ENCODE measurements at places on chromosomes 16 and 17.
A peak's percentile ranks its signal among the peaks of the same experiment; 100 is the strongest.

DNA sequence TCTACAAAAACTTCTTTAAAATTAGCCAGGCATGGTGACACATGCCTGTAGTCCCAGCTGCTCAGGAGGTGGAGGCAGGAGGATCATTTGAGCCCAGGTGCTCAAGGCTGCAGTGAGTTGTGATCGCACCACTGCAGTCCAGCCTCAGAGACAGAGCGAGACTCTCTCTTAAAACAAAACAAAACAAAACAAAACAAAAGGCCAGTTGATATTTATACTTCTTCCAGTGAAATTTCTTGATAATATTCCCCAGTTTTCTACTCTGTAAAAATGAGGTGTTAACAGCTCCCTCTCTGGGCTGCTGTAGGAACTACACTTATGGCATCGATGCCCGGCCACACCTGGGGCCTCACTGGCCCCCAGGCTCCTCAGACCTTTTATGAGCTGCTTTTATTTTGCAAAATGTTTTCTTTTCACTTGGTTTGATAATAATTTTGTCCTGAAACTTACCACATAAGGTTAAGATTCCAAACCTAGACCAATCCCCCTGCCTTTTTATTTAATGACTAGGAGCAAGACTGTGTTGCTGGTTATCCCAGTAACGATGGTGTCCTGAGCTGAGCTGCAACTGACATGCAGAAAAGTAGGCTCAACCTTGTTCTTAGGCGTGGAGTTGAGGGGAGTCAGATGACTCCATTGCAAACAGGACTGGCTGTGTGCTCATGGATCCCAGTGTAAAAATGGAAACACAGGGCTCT is 17.6 kb downstream of the MAPK8IP3 start:
- H3K4me1 ChIP-seq, result peaks cover 42% of the 10 kb centered on the region
- peak overlapping the region; percentile 7 for H3K4me3 ChIP-seq
- no peaks in the 10 kb centered on the region for H3K27me3 ChIP-seq
- DNase-seq, result peak; percentile 48
- peaks cover 3% of the 10 kb centered on the region for H3K36me3 ChIP-seq

GRCh38 chr16:626787-627453 is 3.9 kb upstream of the WFIKKN1 start:
- no peak overlapping the region for H3K4me3 ChIP-seq
- no peaks in the 10 kb centered on the region for H3K4me1 ChIP-seq
- DNase-seq, result no peak
- no peaks in the 10 kb centered on the region for H3K36me3 ChIP-seq
- H3K27me3 ChIP-seq, result no peaks in the 10 kb centered on the region

DNA sequence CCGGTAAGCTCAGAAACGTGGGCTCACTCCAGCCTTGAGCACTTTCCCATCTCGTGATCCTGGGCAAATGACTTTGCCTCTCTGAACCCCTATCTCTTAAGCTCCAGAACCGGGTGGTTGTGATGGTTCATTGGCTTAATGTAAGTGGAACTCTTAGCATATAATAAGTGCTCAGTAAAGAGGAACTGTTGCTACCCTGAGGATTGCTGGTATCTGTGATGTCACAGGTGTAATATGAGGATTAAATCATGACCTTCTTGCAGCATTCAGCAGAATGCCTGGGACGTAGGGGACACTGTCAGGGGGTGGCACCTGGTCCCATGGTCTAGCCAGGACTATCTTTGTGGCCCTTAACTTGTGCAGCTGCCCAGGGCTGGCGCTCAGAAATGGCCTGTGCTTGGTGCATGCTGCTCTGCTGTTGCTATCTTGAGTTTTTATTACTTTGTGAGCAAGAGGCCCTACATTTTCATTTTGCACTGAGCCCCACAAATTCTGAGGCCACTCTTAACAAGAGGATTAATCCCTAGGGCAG is 68.8 kb downstream of the SREBF1 start:
- no peaks in the 10 kb centered on the region for H3K27me3 ChIP-seq
- H3K4me3 ChIP-seq, result no peak overlapping the region
- H3K36me3 ChIP-seq, result no peaks in the 10 kb centered on the region
- H3K4me1 ChIP-seq, result peaks cover 38% of the 10 kb centered on the region
- H3K27ac ChIP-seq, result peak overlapping the region; percentile 59
- DNase-seq, result no peak

GRCh38 chr17:64133546-64134215 is 3.7 kb upstream of the ERN1 start:
- no peak overlapping the region for H3K4me3 ChIP-seq
- H3K27ac ChIP-seq, result peak overlapping the region; percentile 74
- H3K27me3 ChIP-seq, result no peaks in the 10 kb centered on the region
- H3K4me1 ChIP-seq, result peaks cover 22% of the 10 kb centered on the region
- peak; percentile 61 for DNase-seq

GRCh38 chr17:45977506-45977824 is 21.6 kb upstream of the STH start:
- H3K4me1 ChIP-seq, result no peaks in the 10 kb centered on the region
- no peak overlapping the region for H3K27ac ChIP-seq
- no peaks in the 10 kb centered on the region for H3K27me3 ChIP-seq
- H3K4me3 ChIP-seq, result no peak overlapping the region
- no peaks in the 10 kb centered on the region for H3K36me3 ChIP-seq
- no peak for DNase-seq

DNA sequence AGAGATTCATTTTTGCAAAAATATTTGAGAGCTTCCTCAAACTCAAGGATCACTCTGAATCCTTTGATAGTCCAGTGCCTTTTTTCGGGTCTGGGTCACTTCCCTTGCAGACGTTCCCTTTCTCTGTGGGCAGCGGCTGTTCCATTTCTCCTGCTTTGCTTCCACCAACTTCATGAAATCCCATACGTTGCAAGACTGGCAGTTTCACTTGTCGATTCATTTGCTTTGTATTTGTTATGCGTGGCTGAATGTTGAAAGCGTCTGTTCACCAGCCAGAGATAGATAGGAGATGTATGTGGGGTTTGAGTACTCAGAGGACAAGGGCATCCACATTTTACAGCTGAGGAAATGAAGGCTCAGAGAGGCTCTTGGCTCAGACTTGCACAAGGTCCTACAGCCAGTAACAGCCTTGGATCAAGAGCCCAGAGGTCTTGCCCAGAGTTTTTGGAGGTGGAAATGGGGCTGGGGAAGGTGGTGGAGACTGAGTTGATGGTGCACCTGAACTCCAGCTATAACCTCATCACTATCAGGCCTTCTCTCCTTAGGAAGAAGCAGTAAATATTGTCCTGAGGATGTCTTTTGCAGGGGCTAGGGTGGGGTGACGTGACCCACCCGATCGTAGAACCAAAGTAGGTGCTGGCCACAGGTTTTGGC is 1.3 kb upstream of the CCDC102A start:
- H3K4me1 ChIP-seq, result peaks cover 86% of the 10 kb centered on the region
- peak overlapping the region; percentile 96 for H3K27ac ChIP-seq
- H3K4me3 ChIP-seq, result peak overlapping the region; percentile 93
- no peaks in the 10 kb centered on the region for H3K36me3 ChIP-seq

DNA sequence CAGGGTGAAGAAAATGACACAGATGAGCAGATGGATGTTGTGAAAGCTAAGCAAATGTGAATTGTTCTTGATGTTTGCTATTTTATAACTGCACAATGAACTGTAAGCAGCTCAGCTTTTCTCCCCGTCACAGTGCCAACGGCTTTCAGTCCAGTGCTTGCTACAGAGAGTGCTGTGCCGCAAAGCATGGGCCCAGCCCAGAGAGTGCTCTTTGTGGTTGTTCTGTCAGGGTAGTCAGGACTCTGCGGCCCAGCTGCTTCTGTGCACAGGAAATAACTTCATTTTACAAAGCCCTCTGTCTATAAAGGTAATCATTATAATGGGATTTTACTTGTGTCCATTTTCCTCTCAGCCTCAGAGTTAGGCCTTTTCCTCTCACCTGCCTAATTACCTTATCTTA is 39.1 kb downstream of the CDRT15 start:
- DNase-seq, result peak; percentile 18
- peak overlapping the region; percentile 80 for H3K4me3 ChIP-seq
- H3K27me3 ChIP-seq, result no peaks in the 10 kb centered on the region

- H3K27ac ChIP-seq, result no peak overlapping the region
- H3K27me3 ChIP-seq, result no peaks in the 10 kb centered on the region
- no peaks in the 10 kb centered on the region for H3K36me3 ChIP-seq
- no peak for DNase-seq
- H3K4me3 ChIP-seq, result no peak overlapping the region
- no peaks in the 10 kb centered on the region for H3K4me1 ChIP-seq
Observed at GRCh38 chr17:17569691-17570090, 21.8 kb downstream of the PEMT start.

GRCh38 chr17:63349478-63350000 is 96.6 kb downstream of the CYB561 start:
- no peak for DNase-seq
- H3K27ac ChIP-seq, result no peak overlapping the region
- no peak overlapping the region for H3K4me3 ChIP-seq
- H3K27me3 ChIP-seq, result no peaks in the 10 kb centered on the region
- peaks cover 9% of the 10 kb centered on the region for H3K36me3 ChIP-seq

DNA sequence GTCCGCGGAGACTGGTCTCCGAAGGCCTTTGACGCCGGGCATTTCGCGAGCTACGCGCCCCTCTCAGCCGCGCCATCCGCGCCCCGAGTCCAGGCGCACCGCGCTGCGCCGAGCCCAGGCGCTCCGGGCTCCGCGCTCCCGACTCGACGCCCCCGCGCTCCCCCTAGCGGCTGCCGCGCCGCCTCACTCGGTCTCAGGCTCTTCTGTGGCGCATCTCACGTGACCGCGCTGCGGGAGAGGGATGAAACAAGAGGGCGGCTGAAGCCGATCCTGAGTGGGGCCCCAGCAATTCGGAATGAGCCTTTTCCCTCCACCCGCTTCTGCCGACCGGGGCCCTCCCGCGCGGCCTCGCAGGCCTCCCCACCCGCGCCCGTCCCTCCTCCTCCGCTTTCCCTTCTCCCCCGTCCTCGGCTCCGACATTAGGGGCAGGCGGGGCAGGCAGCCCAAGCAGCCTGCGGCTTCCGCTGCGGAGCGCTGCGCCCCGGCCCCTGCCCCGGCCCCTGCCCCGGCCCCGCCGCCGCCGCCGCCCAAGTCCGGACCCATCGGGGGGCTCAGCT is 42.5 kb upstream of the AMZ2 start:
- H3K4me1 ChIP-seq, result peaks cover 27% of the 10 kb centered on the region
- H3K27me3 ChIP-seq, result no peaks in the 10 kb centered on the region
- peak overlapping the region; percentile 86 for H3K4me3 ChIP-seq

GRCh38 chr17:32529604-32530003 is 42.8 kb downstream of the CDK5R1 start:
- H3K4me3 ChIP-seq, result no peak overlapping the region
- H3K27ac ChIP-seq, result no peak overlapping the region
- no peaks in the 10 kb centered on the region for H3K27me3 ChIP-seq
- no peaks in the 10 kb centered on the region for H3K36me3 ChIP-seq
- DNase-seq, result no peak

DNA sequence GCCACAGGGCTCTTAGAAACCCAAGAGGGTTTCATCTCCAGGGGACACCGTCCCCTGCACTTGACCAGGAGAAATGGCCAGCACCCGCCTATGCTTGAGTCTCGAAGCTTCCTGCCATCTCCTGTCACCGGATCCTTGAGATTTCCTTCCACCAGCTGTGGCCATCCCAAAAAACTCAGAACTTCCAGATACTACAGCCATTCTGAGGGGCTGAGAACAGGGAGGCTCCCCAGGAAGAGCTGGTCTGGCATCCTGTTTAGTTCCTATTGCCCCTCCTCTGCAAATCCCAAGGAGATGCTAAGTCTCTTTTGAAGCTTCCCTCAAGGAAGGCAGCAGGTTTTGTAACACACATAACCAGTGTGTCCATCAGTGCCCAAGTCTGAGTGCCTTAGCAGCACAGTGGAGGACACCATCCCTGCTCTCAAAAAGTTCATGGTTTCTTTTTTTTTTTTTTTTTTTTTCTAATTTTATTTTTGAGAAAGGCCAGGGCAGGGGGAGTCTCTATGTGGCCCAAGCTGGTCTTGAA is 2.0 kb downstream of the UBALD2 start:
- no peaks in the 10 kb centered on the region for H3K27me3 ChIP-seq
- no peak for DNase-seq

DNA sequence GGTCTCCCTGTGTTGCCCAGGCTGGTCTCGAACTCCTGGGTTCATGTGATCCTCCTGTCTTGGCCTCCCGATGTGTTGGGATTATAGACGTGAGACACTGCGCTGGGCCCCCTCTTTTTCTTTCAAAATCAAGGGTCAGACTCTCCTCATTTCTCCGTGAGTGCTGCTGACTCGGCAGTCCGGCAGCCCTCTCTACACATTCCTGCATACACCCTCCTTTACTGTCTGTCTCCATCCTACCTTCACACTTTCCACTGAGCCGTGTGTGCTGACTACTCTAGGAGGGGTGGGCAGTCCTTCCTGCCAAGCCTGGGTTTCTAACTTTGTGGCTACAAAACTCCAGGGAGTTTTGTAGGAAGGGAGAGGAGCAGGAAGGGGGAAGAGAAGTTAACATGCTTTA is 195.2 kb downstream of the PARN start:
- DNase-seq, result no peak
- H3K4me1 ChIP-seq, result peaks cover 24% of the 10 kb centered on the region
- no peak overlapping the region for H3K4me3 ChIP-seq
- peak overlapping the region; percentile 68 for H3K27ac ChIP-seq

DNA sequence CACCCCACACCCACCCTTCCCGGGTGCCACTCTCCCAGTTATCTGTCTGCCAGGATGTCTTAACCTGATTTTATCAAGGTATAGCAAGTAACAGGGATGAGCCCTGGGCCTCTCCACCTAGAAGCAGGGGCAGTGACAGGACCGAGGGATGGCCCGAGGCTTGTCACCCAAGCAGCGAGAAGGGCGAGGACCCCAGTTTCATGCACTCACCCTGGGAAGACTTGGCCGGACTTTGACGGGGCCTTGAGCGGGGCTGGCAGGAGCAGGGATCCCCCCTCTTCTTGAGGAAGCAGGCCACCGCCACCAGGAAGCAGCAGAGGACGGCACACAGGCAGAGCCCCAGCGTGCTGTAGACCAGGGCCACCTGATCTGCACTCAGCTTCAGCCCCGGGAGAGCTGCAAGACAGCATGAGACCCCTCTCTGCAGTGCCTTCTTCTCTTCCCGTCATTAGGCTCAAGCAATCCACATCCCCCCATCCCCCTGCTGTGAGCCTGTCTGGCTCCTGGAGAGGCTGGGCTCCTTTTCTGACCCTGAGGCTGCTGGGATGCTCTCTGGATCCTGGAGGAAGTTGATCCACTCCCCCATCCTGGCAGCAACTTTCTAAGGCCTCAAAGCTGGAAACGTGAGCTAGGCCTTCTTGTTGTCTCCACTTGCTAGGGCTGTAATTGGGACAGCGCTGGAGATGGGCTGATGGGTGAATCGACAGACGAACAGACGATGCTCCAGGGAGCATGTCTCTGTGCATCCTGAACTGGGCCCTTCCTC is 31.6 kb downstream of the TNFRSF13B start:
- H3K4me1 ChIP-seq, result no peaks in the 10 kb centered on the region
- H3K27me3 ChIP-seq, result peaks cover 6% of the 10 kb centered on the region
- no peak overlapping the region for H3K4me3 ChIP-seq
- H3K27ac ChIP-seq, result no peak overlapping the region
- DNase-seq, result peak; percentile 10

GRCh38 chr17:81109957-81110356 is 55.4 kb upstream of the PVALEF start:
- no peaks in the 10 kb centered on the region for H3K36me3 ChIP-seq
- no peak overlapping the region for H3K4me3 ChIP-seq
- no peak for DNase-seq
- no peak overlapping the region for H3K27ac ChIP-seq
- H3K27me3 ChIP-seq, result no peaks in the 10 kb centered on the region

All from naive thymus-derived CD8-positive, alpha-beta T cell (primary cell).